ENCODE measurements at places on chromosomes 6 and 20. TPM values are rescaled to one million over a fixed set of nuclear protein-coding genes. Genes with fewer than 3 reads are reported as not detected.
A peak's percentile ranks its signal among the peaks of the same experiment; 100 is the strongest.

- H3K36me3 ChIP-seq: no peaks in the 10 kb centered on the region
- no peak overlapping the region for H3K27ac ChIP-seq
- no peaks in the 10 kb centered on the region for H3K27me3 ChIP-seq
Measured at GRCh38 chr6:122645256-122645655, 35.1 kb downstream of the PKIB start.

GRCh38 chr20:20010639-20011500, 6.3 kb upstream of the NAA20 start:
- no peaks in the 10 kb centered on the region for H3K36me3 ChIP-seq
- no peak for DNase-seq
- no peak overlapping the region for H3K27ac ChIP-seq
- no peak overlapping the region for H3K4me3 ChIP-seq

GRCh38 chr6:41548098-41548840, 2.1 kb downstream of the FOXP4 start:
- peak overlapping the region; percentile 94 for H3K4me3 ChIP-seq
- DNase-seq: peak; percentile 71
- peaks cover 33% of the 10 kb centered on the region for H3K36me3 ChIP-seq
- H3K4me1 ChIP-seq: peaks cover 38% of the 10 kb centered on the region
- peaks cover 26% of the 10 kb centered on the region for H3K27me3 ChIP-seq

DNA sequence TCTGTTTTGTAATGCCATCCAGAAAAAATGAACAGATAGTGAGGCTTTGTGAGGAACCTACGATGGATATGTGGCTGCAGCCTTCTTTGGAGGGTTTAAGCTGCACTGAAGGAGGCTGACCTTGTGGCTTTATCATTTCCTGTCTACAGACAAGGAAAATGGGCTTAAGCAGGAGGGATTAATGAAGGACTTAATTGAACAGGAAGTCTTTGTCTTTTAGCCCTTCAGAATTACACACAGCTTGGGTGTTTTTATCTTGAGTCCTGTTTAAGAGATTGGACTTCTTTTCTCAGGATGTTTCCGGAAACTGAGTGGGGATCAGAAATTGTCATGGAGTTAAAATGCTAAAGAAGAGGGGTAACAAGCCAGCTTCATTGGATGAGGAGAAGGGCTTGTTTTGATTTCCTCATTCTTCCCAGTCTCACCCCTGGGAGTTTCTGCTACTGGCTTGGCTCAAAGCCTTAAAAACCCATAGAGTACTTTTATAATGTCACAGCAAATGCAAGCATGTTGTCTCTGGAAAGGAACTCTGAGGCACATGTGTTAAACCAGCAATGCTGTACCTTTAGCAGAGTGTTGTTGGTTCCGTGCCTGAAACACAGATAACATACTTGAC, 193.6 kb downstream of the JARID2 start:
- no peak overlapping the region for H3K27ac ChIP-seq
- no peak overlapping the region for H3K4me3 ChIP-seq
- H3K4me1 ChIP-seq: peaks cover 57% of the 10 kb centered on the region
- DNase-seq: no peak
- no peaks in the 10 kb centered on the region for H3K27me3 ChIP-seq

DNA sequence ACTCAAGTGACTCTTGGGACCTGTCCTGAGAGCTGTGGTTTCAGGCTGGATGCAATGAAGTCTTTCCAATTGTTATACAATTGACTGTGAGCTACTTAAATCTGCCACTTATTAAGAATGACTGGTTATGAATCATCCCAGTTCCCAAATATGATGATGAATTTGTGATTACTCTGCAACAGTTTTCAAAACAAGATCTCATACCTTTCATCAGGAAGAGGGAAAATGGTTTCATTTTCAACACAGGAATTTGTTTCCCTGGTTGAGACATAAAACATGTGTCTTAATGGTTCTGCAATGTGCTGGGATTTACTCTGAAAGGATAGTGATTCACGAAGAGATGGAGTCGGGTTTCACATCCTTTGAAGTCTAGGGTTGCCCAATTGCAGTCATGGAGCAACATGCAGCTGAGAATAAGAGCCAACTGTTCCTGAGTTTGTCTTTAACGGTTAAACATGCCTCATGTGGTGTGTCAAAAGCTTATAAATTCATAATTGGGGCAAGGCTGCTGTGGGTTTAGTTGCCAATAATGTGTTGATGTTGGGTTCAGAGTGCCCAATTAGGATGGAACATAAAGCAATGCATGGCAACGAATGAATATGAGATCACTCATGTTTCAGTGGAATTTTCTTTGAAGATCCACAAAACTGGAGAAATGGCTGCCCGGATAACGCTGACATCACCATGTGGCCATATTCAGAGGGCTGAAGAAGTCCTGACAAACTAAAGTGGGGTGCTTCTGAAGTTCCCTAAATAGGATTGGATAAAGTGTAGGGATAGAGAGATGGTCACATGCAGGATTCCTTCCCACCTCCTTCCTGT, 41.0 kb downstream of the CYP24A1 start:
- DNase-seq: peak; percentile 63
- H3K4me3 ChIP-seq: no peak overlapping the region

DNA sequence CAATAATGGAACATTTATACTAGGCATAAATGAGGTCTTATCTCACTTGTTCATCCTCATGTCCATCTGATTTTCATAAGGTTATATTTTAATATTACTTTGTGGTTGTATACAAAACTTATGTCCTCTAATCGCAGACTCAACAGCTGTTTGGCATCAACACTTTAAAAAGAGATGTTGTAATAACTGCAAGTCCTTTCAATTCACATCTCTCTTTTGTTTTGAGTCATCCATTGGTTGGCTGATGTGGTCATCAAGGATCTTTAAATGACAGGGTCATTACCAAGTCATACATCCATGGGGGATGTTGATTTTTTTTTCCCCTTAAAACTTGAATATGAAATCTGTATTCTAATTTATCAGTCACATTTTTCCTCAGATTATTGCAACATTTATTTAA, 299.4 kb upstream of the NRSN1 start:
- H3K4me1 ChIP-seq: no peaks in the 10 kb centered on the region
- DNase-seq: no peak
- peaks cover 7% of the 10 kb centered on the region for H3K27me3 ChIP-seq
- H3K4me3 ChIP-seq: no peak overlapping the region
- no peaks in the 10 kb centered on the region for H3K36me3 ChIP-seq

DNA sequence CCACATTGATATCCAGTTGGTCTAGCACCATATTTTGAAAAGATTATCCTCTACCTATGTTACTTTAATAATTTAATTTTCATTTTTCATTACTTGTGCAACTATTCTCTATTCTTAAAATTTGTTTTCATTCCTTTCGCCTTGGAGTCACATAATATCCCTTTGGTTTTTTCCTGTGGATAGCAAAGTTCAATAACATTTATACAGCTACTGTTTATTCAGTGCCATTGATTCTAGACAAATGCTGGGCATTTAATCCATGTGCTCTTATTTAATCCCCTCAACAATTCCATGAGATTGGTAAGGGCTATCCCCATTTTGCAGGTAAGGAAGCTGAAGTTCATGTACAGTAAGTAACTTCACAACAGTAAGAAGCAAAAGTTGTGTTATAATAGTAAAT, 32.6 kb downstream of the PSMF1 start:
- no peak overlapping the region for H3K27ac ChIP-seq
- no peak overlapping the region for H3K4me3 ChIP-seq
- H3K4me1 ChIP-seq: peaks cover 8% of the 10 kb centered on the region
- DNase-seq: no peak
- H3K27me3 ChIP-seq: no peaks in the 10 kb centered on the region

DNA sequence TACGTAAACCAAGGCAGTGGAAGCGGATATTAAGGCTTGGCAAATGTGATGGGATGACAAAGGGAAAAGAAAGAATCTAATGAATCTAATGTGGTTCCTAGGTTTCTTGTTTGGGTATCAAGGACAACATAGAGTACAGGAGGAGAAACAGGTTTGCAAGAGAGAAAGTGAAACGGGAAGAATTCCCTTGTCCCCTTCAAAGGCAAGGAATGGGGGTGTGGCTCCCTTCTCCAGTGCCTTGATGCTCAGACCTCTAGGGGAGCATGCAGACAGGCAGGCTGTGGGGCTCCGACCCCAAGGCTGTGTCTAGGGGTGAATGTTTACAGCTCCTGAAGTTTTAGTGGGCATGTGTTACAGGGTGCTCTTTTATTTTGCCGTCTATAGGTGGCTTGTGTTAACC, 317.5 kb upstream of the HSF2 start:
- H3K4me1 ChIP-seq: no peaks in the 10 kb centered on the region
- DNase-seq: no peak
- no peak overlapping the region for H3K27ac ChIP-seq
- no peaks in the 10 kb centered on the region for H3K27me3 ChIP-seq
- H3K4me3 ChIP-seq: no peak overlapping the region
- H3K36me3 ChIP-seq: no peaks in the 10 kb centered on the region

DNA sequence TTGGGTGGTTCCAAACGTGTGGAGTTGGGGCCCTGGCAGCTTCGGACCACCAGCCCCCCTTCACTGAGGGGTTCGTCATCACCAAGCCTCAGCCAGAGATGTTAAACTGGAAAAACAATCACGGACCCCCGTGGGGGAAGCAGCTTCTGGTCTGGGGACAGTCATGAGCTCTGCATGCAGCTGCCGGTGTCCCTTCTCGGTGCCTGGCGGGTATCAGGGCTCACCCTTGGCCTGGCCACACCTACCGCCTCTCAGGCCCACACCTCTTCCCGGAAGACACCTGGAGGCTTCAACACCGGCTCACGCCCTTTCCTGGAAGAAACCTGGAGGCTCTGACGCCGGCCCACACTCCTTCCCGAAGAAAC, 77.8 kb upstream of the BHLHE23 start:
- no peak overlapping the region for H3K27ac ChIP-seq
- DNase-seq: no peak
- no peaks in the 10 kb centered on the region for H3K36me3 ChIP-seq
- H3K27me3 ChIP-seq: no peaks in the 10 kb centered on the region
- H3K4me3 ChIP-seq: no peak overlapping the region
- H3K4me1 ChIP-seq: no peaks in the 10 kb centered on the region

DNA sequence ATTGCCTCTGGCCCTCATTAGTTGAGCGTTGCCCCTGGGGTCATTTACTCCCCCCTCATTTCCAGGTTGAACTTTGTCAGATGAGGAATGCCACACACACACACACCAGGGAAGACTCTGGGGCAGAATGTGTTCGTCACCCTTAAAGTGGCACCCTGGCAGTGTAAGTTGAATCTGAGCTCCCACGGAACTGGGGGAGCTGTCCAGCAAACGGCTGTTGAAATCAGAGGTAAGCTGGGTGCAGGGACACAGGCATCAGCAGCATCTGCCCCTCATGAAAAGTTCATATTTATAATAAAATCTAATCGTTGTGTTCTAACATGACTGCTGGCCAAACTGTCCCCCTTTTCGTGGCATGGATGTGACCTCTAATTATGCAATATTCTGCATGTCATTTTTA, 4.3 kb upstream of the MC3R start:
- no peaks in the 10 kb centered on the region for H3K36me3 ChIP-seq
- no peaks in the 10 kb centered on the region for H3K4me1 ChIP-seq

DNA sequence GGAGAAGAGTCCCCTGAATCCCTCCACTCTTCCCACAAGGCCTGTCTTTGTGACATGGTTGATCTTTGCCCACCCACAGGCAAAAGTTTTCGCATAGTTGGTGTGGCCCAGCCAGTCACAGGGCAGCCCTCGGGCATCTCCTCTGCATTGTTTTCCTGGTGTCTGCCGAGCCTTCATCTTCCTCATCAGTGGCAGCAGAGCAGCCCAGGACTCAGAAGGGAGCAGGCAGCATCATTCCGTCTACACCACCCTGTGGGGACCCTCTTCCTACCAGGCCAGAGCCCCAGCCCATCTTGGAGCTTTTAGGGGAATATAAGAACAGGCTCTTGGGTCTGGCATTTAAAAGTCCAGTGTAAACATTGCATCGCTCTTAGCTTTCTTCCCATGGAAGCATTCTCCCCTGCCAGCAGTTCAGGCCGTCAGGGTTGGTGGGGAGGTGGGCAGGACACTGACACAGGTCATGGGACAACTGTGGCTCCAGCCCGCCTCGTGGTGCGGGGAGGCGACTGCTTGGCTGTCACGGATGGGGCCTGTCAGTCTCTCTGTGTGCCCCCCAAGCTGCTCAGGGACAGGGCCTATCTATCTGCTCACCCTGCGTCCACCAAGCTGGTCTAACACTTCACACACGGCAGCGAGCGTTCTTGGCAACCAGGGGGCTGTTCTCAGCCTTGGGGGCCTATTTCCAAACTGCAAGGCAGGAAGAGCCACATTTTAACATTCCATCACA, 38.3 kb downstream of the PDRG1 start:
- DNase-seq: peak; percentile 48
- no peaks in the 10 kb centered on the region for H3K4me1 ChIP-seq
- no peak overlapping the region for H3K27ac ChIP-seq
- H3K27me3 ChIP-seq: no peaks in the 10 kb centered on the region
- H3K36me3 ChIP-seq: no peaks in the 10 kb centered on the region
- H3K4me3 ChIP-seq: no peak overlapping the region

GRCh38 chr6:159973406-159973805, 4.5 kb downstream of the IGF2R start:
- no peak overlapping the region for H3K4me3 ChIP-seq
- H3K27ac ChIP-seq: no peak overlapping the region
- no peak for DNase-seq

GHRH gene
- total RNA-seq: not detected

MOG gene
- total RNA-seq: 0.45 TPM

PLTP gene
- 137 TPM for total RNA-seq

DEFB113 gene
- not detected for total RNA-seq
